ENCODE measurements at places on chromosomes 1 and 21. TPM values are rescaled to one million over a fixed set of nuclear protein-coding genes. Genes with fewer than 3 reads are reported as not detected.

Gene BEST4
- total RNA-seq = not detected

DNA sequence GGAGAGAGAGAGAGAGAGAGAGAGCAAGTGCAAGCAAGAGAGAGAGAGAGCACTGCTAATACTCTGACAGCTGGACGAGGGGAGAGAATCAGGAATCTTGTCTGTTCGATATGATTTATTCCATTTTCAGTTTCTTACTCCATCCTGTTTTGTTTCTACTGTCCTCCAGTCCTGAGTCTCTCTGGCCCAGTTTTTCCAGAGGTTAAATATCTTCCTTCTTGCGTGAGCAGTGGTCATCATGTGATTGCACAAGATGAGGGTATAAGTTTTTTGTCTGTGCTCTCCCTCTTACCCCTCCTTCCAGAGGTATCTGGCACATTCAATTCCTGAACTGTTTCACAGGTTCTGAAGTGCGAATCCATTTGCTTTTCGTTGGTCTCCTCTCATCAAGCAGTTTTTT, 16.8 kb downstream of the UBE2U start:
- DNase-seq = no peak

DNA sequence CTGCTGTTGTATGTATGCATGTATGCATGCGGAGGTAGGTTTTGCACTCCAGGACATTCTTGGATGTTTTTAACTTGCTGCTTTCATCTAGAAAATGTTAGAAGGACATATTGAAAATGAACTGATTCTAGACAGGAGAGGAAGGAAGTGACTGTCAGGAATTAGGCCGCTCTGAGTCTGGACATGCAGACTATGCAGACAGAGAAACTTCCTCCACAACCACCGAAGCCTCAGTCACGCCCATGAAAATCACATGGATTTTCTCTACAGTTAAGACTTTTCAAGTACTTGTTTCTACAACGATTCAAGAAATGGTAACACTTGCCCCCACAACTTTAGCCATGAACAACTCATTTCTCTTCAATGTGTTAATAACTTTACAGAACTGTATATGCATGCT, 211.1 kb downstream of the SMYD3 start:
- no peak for DNase-seq

Gene MPL
- 0.73 TPM for total RNA-seq

GRCh38 chr1:11227106-11228077, 35.0 kb downstream of the MTOR start:
- no peak for DNase-seq

Gene HOOK1
- total RNA-seq = 50.4 TPM

- DNase-seq = no peak
These were observed 24.6 kb downstream of the RUNX1 start for GRCh38 chr21:35024513-35024912.

GRCh38 chr1:40337443-40337842, 20.4 kb upstream of the COL9A2 start:
- no peak for DNase-seq

Gene KRTAP6-3
- total RNA-seq = not detected

Gene AGMAT
- total RNA-seq = 5.2 TPM

- DNase-seq = no peak
These were observed 37.8 kb upstream of the GADD45A start for GRCh38 chr1:67647036-67647798.

DNA sequence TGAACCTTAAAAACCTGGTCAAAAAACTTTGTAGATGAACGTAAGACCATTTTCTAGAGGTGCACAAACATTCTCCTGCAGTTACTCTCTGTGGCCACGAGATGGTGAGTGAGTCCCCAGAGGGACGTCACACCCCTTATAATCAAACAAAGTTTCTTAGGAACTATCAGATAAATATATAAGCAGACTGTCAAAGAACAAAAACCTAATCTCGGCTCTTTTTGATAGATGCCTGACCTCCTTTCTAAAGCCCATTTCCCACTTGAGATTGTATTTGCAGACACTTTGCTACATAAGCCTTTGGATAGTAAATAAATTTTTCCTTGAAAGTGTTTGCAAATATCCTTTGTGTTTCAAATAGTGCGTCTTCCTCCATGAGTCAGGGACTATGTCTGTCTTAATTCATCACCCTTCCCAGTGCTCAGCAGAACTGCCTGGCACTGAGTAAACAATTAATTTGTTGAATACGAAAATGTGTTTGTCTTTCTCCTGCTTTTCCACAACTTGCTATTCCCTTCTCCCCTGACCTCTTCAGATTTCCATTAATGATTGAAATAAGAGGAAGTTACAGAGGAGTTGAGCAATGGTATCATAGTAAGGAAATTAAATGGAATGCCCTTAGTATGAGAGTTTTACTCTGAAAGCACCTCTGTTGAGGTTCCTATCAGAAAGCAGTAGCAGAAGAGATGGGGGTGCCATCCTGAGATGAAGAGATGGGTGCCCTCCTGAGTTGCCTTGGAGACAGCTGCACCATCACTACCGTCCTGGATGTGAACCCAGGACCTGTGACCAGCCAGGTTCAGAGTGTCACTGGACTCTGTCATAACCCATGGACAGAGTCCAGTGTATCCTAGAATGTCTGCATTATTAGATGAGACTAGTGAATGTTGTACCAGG, 57.8 kb upstream of the RAVER2 start:
- peak; percentile 54 for DNase-seq

DNA sequence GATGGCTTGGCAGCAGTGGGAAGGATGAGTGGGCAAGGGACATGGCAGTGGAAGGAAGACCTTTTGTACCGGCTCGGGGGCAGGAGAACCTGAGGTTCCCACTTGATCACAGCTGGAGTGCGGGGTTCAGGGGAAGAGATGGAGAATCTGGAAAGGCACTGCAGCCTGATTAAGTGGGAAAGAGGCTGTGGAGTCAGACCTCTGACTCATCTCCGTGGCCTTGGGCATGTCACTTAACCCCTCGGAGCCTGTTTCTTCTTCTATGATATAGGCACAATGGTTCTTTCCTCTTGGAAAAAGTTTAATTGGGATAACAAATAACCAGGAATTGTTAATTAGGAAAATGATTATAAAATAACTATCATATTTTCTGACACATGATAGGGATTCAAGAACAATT, 13.1 kb upstream of the TMEM61 start:
- DNase-seq = no peak

GRCh38 chr1:215567491-215568298, 591 bp downstream of the KCTD3 start:
- peak; percentile 63 for DNase-seq

- DNase-seq = no peak
These were observed 103.3 kb downstream of the MRPL39 start for GRCh38 chr21:25503981-25504380.

DNA sequence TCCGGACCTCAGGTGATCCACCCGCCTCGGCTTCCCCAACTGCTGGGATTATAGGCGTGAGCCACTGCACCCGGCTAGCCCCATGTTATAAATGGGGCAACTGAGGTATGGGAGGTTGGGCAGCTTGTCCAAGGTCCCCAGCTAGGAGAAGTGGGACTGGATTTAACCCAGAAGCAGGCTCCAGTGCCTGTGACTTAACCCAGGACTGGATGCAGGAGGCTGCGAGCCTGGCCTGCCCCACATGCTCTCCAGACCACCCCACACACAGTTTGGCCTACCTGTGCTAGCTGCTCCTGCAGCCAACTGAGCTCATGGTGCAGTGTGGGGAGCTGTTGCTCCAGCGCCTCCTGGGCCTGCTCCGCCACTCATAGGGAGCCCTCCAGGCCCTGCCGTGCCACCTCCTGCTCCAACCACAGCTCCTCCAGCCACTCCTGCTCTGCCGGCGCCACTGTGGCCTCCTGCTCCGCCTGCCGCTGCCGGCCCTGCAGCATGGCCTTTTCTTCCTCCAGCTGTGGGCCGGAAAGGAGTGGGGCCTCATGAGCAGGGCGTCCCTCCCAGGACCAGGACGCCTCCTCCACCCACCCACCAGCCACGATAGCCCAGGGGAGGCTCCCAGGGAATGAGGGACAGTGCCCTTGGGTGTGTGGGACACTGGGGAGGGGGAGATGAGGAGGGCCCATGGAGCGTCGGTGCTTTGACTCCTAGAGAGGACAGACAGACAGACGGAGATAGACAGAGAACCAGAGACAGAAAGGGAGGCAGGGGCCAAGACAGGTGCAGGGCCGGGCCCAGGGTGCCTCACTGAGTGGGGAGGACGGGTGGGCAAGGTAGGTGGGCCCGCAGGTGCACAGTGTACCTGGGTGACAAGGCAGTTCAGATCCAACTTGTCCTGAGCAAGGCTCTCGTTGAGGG, 12.4 kb upstream of the NBPF1 start:
- no peak for DNase-seq

Gene FNBP1L
- total RNA-seq = 72.7 TPM

GRCh38 chr1:191629836-191630235, 528.4 kb upstream of the RGS18 start:
- peak; percentile 11 for DNase-seq

DNA sequence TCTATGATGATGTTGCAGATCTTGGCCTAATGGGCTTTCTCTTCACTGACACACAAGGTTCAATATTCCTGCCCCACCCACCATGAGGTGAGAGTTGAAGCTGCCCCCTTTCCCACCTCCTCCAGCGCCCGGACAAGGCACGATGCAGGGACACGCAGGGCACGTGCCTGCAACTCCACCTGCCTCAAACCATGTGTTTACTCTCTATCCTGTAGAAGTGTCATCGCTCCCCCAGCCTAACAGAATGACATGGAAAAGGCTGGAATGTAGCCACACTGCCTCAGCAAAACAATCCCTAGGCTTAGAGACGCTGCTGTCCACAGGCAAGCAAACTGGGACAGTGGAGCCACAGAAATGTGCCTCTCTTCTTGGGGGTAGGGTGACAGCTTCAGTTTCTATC, 92.9 kb upstream of the SOD1 start:
- DNase-seq = no peak

Gene SPRR1A
- not detected for total RNA-seq

- DNase-seq = no peak
These were observed 366.9 kb downstream of the FAM72C start for GRCh38 chr1:143604887-143605286.

DNA sequence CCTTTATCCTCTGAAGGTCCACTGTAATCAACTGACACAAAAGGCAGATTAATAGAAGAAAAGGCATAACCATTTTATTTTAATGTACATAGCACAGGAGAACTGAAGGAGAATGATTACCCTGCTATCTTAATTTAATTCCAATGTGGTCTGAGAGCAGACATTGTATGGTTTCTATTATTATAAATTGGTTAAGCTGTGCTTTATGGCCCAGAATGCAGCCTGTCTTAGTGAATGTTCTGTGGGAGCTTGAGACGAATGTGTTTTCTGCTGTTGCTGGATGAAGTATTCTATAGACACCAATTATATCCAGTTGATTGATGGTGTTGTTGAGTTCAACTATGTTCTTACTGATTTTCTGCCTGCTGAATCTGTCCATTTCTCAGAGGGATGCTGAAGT, 25.0 kb upstream of the SLC2A1 start:
- no peak for DNase-seq

Gene PCBP3
- total RNA-seq = 0.78 TPM

Gene TRIM63
- total RNA-seq = not detected

Gene CRB1
- total RNA-seq = not detected

GRCh38 chr1:101188331-101188730, 48.5 kb upstream of the S1PR1 start:
- no peak for DNase-seq

DNA sequence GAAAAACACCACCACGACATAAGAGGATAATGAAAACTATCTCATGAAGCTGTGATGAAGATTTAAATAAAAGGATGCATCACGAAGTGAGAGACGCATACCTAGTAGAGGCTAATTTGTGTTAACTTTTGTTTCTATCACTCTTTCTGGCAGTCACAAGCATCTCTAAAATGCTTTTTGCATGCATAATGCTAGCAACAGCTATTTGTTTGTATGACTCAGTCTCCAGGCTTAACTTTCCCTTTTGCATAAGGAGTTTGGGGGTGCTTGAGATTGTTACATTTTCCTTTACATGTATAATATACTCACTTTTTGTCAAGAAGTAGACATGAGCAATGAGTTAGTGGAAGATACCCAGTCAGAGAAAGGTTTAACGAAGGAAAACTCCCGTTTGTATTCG, 385.4 kb downstream of the DISC1 start:
- DNase-seq = no peak

Gene LCE3B
- total RNA-seq = not detected

GRCh38 chr1:177969825-177970371, at the start of gene SEC16B:
Gene SEC16B, minus strand, starts transcription at chr1:177970058. Its CDS starts 2,077 bp downstream, at chr1:177967981.
- peak; percentile 68 for DNase-seq

Gene IGFN1
- total RNA-seq = not detected

GRCh38 chr1:234132795-234133194, 228.3 kb downstream of the SLC35F3 start:
- DNase-seq = no peak

Gene VHLL
- total RNA-seq = 0.81 TPM

DNA sequence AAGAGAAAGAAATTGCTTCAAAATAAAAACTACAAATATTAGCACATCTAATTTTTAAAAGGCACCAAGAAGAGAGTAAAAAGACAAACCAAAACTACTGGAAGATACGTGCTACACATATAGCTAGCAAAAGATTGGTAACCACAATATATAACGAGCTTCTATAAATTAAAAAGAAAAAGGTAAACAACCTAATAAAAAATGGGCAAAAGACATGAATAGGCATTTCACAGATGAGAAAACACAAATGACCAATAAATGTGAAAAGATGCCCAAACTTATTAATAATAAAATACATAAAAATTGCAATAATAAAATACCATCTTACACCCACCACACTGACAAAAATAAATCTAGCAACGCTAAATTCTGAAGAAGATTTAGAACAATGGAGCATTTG, 26.2 kb downstream of the LEMD1 start:
- no peak for DNase-seq

Gene CLCC1
- total RNA-seq = 30.4 TPM

DNA sequence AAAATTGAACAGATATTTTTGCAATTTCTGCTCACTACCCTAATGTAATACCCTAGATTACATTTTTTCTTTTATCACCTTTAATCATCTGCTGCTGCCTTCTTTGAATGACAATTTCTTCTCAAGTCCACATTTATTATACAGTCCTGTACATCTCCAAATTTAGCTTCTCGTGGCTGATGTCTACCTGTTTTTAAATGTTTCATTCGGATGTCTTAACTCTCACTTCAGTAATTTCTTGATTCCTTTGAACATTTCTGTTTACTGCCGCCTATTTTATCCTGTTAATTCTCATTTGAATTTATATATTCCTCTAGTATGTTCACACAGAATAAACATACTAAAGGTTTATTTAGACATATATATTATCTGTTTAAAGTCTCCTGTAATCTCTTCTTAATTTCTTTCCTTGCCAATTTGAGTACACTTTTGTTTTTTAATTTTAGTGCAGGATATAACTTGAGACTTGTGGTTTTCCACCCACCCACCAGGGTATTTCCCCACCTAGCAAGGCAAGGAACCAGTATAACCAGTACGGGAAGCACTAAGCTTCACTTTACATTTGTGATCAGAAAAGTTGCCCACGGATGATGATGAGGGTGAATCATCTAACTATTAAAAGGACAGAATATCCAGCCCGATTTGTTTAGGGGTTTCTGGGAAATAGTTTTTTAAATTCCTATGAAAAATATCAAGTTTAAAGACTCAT, 12.7 kb downstream of the INSL5 start:
- DNase-seq = peak; percentile 44

Gene FCRL2
- total RNA-seq = 0.47 TPM

- no peak for DNase-seq
These were observed 55.1 kb downstream of the MACO1 start for GRCh38 chr1:25485536-25486411.

GRCh38 chr1:29835874-29836273, 599.6 kb downstream of the PTPRU start:
- no peak for DNase-seq
